Stimulated activated CD8-positive, alpha-beta memory T cell treated with anti-CD3 and anti-CD28 coated beads, Interleukin-4, amount 100 ng/mL, for 4 hours (primary cell): ENCODE measurements at places on chromosomes 16 and 17.
A peak's percentile ranks its signal among the peaks of the same experiment; 100 is the strongest.

GRCh38 chr16:68951991-68952877 lies 108.9 kb downstream of the TANGO6 start:
- DNase-seq: no peak

DNA sequence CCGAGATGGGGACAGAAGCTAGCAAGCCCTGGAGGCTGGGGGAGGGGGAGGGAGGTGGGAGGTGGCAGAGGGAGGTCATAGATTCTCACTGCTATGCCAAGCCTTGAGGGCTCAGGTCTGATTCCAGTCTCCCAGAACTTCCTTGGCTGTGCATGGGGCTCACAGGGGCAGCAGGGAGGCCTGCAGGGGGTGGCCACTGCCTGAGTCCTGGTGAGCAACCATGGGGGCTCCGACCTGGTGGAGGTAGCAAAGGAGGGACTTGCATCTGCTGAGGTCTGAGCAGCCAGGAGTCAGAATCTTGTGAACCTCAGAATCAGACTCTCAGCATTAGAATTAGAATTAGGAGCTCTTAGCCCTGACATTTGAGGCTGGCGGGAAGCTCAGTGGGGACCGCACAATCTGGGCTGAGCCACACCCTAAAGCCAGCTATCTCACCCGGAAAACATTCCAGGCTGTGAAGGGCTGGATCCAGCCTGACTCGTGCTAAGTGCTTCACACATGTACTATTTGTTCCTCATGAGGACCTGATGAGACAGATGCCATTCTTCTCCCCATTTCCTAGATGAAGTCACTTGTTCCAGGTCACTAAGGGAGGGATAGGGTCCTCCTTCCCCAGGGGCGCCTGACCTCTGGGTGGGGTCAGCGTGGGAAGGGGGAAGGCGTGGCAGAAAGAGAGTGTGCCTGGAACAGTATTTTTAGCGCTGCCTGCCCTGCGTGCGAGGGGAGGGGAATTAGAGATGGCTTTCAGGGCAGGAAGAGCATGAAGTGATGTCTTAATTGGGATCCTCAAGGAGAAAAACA lies 17.3 kb upstream of the KCNJ12 start:
- no peak for DNase-seq

GRCh38 chr16:67013823-67014633 lies 14.9 kb upstream of the CBFB start:
- DNase-seq: peak; percentile 34

DNA sequence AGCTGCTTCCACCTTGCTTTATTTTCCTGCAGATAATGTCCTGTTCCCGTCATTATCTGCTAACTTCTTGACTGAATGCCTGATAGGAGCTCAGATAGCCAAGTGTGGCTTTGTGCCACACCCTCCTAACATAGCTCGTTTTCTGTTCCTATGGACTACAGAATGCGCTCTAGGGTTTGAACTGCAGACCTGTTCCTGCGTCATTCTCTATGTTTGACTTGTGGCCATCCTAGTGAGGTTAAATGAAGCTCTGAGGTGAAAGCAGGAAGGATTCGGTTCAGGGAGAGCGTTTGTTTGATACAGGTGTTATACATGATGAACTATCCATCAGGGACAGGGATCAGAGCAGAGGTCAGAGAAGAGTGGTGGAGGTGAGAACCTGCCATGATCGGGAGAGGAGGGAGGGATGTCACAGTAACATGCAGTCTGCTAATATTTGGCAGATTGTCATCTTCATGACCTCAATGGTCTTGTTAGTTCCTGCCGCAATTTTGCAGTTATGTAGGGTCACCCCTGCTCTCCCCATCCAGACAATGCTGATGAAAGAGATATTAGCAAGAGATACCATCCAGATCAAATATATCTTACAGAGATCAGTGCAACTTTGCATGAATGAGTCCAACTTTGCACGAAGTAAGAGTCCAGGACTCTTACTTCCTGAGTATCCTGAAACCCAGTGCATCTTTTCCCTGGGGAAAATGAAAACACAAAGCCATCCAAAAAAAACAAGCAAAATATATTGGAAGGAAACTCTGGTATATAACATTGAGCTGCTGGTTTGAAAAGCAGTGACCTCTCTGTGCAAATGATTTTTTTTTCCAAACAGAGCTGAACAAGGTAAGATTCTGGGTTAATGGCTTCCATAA lies 32.8 kb downstream of the MPHOSPH6 start:
- DNase-seq: no peak

- DNase-seq: no peak
Observed at GRCh38 chr16:140175-140857, 1.8 kb upstream of the NPRL3 start.

- DNase-seq: no peak
Observed at GRCh38 chr17:44217738-44218343, 1.6 kb downstream of the UBTF start.

GRCh38 chr17:82767041-82767754 lies 15.3 kb downstream of the TBCD start:
- peak; percentile 21 for DNase-seq

GRCh38 chr17:58595194-58595792 lies 80.9 kb upstream of the MTMR4 start:
- no peak for DNase-seq

- DNase-seq: no peak
Observed at GRCh38 chr17:76382351-76382802, 2.0 kb upstream of the SPHK1 start.

- peak; percentile 65 for DNase-seq
Observed at GRCh38 chr17:31321481-31321880, at the start of gene EVI2A. Gene EVI2A, minus strand, starts transcription at chr17:31321622. Its CDS starts 2,609 bp downstream, at chr17:31319013.

DNA sequence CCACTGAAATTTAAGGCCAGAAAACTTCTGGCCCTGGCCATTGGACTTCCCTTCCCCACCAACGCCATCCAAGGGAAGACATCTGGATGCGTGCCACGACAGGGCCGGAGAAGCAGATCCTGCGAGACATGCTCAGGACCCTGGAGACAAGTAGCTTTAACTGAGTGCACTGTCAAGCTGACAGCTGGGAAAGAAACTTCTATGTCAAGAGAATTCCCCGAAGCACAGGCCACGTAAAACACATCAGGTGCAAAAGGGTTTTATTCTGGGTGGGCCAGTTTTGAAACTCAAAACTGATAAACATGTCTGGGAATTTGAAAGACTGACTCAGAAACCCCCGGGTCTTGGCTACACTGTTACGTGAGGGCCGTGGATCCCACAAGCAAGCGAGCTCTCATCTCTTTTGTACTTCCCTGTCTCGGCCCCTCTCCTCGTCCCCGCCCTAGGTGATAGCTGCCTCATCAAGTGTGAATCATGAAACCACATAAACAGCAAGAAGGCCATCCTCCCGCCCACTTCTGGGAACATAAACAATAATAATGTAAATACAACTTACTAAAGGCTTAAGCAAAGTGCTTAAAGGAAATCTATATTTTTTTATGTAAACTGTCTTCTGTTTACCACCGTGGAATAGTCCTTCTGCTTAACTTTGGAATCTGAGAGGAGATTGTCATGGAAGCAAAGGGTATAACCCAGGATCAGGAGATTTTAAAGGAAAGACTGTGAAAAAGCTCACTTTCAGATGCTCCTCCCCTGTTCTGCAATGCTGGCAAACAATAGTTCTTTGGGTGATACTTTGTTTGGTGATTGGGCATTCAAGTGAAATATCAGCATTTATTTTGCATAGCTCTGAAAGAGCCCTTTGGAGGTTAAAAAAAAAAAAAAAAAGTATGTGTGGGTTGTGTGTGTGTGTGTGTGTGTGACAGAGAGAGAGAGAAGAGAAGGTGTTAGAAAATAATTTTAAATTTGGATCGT lies 406.0 kb upstream of the MAF start:
- DNase-seq: no peak

- DNase-seq: no peak
Observed at GRCh38 chr17:49370971-49371834, 9.2 kb upstream of the ZNF652 start.

- no peak for DNase-seq
Observed at GRCh38 chr17:72631568-72631948, 460.9 kb downstream of the SLC39A11 start.

DNA sequence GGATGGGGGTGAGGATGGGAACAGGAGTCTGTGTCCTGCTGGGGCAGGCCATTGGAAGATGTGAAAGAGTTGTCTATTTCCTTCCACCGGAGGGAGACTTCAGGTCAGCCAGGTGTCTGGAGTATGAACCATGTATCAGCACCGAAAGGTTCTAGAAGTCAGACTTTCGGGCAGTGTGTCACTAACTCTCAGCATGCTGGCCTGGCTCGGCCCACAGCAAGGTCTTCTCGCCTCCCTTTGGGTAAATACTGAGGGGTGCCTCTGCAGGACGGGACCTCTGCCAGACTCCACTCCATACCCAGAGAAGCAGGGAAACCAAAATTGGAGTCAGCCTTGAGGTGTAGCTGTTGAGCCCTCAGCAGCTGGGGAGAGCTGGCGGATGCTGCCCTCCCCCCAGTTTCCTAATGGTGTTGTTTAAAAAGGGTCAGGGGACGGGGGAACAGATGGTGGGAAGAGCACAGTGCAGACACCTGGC lies 507 bp downstream of the CIITA start:
- DNase-seq: no peak

DNA sequence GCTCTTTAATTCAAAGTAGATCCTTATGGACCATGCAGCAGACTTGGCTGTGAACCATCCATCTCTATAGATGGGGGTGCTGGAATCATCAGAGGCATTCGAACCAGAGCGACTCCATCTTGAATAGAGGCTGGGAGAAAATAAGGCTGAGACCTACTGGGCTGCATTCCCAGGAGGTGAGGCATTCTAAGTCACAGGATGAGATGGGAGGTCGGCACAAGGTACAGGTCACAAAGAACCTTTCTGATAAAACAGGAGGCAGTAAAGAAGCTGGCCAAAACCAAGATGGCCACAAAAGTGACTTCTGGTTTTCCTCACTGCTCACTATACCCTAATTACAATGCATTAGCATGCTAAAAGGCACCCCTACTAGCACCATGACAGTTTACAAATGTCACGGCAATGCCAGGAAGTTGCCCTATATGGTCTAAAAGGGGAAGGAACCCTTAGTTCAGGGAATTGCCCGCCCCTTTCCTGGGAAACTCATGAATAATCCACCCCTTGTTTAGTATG lies 89.2 kb upstream of the BRD7 start:
- no peak for DNase-seq
